ENCODE measurements at places on chromosomes 12 and 14.

- no peak for DNase-seq
These were observed 65.7 kb upstream of the AEBP2 start for GRCh38 chr12:19373586-19373985.

DNA sequence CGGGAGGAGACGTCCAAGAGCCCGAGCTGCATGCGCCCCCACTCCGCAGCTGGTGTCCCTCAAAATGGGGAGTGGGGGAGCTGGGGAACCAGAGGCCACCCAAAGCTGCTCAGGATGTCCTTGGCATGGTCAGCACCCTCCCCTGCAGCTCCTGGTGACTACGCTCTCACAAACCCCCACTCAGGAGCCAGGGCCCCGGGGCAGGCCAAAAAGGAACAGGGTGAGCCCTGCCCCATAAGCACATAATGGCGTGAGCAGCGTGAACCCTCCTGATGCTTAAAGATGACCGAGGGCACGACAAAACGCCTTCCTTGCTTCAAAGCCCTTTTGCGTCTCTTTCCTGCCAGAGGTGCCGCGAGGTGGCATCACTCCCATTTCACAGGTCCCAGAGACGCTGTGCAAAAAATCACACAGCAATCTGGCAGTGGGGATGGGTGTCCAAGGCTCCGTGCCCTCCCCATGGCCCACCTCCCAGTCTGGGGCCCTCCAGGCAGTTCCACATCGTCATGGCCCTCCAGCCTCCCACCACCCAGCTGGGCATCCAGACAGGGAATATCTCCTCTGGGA lies 13.5 kb downstream of the NCOR2 start:
- no peak for DNase-seq

DNA sequence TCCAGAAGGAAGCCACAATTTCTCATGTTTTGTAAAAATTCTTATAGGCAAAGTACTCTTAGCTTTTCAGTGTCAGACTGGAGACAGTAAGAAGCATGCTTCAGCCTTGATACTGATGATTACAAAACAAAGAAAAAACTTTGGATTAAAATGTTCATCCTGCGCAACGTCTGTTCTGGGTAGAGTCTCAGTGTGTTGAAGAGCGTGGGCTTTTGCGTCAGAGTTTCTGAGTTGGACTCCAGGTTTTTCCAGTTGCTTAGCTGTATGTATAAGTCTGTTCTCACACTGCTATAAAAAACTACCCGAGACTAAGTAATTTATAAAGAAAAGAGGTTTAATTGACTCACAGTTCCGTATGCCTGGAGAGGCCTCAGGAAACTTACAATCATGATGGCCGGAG lies 508.1 kb downstream of the DIO2 start:
- DNase-seq, result no peak

GRCh38 chr14:32980902-32981501 lies 42.3 kb downstream of the NPAS3 start:
- DNase-seq, result no peak

DNA sequence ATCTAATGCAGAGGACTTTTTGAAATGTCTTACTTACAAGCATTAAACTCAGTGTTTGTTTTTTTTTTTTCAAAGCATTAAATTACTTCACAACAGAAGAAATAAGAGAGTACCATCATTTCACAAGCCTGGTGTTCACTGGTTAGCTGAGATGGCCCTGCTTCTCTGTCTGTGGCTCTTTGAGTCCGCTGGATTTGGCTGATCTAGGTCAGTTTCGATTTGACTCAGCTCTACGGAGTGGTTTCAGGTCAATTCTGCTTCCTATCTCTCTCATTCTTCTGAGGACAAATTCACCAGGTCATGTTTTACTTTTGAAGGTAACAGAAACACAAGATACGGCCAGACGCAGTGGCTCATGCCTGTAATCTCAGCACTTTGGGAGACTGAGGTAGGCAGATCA lies 1066.1 kb downstream of the FLRT2 start:
- no peak for DNase-seq

GRCh38 chr12:5259523-5259922 lies 172.4 kb upstream of the NTF3 start:
- peak; percentile 51 for DNase-seq

- DNase-seq, result no peak
These were observed 2.4 kb downstream of the CABP1 start for GRCh38 chr12:120642826-120643225.

DNA sequence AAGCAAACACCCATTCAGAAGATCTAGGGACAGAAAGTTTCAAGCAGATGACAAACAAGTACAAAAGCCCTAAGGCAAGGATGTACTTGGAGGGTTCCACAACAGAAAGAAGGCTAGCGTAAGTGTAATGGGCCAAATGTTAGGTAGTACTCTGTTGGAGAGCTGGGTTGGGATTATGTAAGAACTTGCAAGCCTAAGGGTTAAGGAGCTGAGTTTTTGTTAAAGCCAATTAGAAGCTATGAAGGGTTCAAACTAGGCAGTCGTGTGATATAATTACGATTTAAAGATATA lies 41.4 kb downstream of the HECTD1 start:
- no peak for DNase-seq

DNA sequence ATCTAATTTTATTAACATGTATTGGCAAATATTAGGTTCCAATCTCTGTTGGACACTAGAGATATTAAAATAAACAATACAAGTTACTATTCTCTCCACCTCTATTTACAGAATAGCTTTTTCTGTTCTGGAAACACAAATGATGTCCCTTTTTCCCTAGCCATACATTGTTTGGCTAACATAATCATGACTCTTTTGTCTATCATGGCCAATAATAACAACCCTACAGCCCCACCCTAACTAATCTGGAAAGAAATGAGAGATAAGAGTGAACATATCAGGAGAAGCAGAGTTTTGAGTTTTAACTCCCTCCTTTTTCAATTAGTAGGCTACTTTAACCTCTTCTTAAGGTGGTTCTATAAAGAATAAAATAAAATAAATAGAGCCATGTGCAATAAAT lies 40.2 kb downstream of the RASSF9 start:
- DNase-seq, result no peak

DNA sequence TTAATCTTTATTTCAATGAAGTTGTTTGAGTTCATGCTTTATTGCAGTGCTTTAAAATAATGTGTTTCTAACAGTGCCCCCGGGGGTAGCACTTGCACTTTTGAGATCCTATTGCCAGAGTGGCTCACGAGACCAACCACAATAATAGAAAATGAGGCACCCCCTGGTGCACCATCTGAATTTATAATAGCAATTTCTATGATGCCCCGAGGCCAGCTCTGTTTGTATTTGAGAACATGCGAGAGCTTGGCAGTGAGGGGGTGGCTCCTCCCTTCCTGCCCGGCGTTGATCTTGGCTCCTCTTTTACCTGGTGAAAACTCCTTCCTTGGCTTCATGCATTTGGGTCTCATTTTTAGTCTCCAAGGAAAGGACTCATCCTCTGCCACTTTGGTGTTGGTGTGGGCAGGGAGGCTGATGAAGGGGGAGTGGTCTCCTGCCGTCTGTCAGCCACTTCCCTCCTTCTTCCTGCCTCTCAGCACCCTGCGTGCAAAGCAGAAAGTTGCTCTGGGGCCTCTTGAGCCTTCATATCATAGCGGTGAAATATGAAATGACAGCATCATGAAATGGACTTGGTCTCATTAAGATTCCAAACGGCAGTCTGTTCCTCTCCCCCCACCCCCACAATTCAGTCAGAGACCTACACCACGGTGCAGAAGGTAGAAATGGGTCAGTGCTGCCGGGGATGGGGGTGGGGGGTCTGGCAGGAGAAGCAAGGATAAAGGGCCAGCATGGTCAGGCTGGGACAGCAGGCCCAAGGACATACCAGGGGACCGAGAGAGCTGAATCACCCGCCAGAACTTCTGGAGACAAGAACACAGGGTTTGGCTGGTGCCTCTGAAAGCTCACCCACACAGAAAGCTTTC lies 17.7 kb upstream of the NRXN3 start:
- DNase-seq, result no peak

- no peak for DNase-seq
These were observed 53.9 kb upstream of the PNMA1 start for GRCh38 chr14:73768107-73768506.

GRCh38 chr12:11794751-11795150 lies 145.3 kb downstream of the ETV6 start:
- DNase-seq, result peak; percentile 78

DNA sequence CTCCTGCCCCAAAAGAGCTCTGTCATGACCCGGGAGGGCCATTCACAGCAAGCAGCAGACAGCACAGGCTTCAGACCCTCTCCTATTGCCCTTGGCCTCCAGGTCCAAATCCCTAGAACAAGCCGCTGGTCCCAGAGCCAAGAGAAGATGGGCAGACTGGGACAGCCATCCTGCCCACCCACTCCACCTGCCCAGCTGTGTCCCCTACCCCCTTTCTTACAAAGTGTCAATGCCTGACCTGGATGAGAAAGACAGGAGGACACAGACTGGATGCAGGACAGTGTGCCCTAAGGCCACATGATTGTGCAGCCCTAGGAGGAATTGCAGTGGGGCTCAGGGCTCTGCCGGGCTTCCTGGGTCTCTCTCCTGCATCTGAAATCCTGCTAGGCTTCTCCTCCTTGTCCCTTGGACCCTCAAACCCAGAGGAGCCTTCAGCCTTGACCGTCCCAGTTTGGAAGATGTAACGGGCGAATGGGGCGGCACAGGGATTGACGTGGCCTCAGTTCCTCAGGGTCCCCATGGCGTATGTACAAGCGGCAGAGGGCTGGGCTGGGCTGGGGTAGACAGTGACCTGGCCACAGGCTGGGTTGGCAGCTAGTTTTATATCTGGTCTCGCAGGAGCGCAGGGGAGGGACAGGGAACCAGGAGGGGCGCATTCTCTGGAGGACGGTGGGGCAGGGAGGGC lies 27.1 kb upstream of the BCDIN3D start:
- no peak for DNase-seq

DNA sequence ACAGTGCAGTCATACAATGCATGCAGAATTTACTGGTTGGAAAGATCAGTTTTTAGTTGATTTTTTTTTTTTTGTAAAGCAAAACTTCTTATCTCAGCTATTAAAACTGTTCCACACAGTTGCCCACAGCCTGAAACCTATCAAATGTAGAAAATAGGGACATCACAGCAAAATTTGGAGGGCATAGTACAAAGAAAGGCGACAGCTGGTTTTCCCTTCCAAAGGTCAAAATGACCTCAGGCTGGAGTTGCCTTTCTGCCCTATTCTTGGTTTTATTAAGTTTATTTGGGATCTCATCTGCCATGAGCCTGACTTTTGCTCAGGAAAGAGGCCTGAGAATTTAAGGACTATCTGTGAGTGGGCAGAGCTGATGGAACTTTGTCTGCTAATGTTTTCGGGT lies 28.5 kb downstream of the NOPCHAP1 start:
- no peak for DNase-seq

DNA sequence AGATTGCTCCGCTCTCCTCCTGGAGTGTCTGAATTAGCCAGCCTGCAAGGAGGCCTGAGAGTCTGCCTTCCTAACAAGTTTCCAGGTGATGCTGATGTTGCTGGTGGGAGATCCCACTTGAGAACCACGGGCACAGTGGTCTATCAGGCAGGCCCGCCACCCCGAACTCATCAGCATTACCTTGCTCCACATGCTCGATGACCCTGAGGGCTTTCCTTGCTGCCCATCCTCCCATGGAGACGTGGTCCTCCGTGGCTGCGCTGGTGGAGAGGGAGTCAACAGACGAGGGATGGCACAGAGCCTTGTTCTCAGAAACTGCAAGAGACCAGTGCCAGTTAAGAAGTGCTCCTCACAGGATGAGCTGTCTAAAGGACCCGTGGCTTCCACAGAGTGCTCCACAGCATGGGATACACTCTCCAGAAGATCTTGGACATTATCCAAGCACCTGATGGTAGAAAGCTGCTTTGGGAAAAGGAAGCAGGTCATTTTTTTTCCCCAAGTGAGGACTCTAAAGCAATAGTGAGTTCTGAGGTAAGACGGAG lies 18.3 kb downstream of the HAL start:
- no peak for DNase-seq

GRCh38 chr12:130354407-130354806 lies 16.7 kb downstream of the PIWIL1 start:
- DNase-seq, result no peak

GRCh38 chr14:51816031-51816430 lies 44.4 kb upstream of the GNG2 start:
- no peak for DNase-seq

DNA sequence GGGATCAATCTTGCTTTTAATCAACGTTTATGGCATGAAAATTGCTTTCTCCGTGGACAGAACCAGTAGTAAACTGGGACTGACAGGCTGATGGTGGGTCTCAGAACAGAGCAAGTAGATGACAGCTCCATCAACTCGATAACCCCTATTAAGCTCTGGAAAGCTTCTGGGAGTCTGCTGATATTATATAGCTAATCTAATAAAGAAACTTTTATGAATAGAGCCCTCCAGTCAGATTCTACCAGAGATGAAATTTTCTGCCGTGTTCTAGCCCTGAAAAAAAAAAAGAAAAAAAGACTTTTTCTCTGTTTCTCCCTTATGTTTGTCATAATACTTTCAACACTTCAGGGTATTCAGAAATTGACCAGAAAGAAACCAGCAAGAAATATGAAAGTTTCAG lies 171.6 kb downstream of the APAF1 start:
- DNase-seq, result no peak

DNA sequence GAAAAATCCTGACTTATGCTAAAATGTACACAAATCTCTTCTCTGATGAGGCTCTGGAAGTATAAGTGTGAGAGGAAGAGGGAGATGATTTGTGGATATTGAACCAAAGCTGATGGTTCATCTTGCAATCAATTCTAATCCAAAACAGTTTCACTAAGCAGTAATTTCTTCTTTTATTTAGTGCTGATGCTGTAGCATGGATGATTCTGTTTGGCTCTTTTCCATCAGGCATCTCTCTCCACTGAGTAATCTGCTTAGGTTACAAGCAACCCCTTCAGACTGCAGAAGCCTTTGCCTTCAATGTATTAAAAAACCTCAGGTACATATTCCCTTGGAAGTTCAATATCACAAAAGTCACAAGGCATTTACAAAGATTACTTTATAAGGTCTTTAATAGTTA lies 159.1 kb upstream of the CCDC198 start:
- DNase-seq, result no peak

DNA sequence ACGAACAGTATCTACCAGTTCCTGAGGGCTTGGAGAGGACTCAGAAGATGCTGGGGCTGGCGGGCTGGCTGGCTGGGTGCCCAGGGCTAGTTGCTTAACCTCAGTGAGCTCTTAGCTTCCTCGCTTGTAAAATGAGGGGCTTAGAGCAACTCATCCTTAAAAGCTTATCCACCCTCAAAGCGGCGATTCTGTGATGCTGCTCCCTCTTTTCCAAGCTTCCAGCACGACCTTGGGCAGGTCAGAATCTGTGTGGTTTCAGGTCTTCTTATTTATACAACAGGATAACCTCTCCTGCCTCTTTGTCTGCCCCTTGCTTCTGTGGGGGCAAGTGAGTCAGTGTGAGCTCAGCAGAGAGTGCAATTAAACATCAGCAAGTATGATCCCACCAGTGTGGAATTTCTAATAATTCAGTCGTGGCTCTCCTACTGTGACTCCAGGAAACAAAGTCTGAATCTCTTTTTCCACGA lies 281.8 kb downstream of the KSR2 start:
- DNase-seq, result peak; percentile 66

Data from SW480 (cell line).